GM18507 (cell line): ENCODE measurements at places on chromosomes 7 and 10.

DNA sequence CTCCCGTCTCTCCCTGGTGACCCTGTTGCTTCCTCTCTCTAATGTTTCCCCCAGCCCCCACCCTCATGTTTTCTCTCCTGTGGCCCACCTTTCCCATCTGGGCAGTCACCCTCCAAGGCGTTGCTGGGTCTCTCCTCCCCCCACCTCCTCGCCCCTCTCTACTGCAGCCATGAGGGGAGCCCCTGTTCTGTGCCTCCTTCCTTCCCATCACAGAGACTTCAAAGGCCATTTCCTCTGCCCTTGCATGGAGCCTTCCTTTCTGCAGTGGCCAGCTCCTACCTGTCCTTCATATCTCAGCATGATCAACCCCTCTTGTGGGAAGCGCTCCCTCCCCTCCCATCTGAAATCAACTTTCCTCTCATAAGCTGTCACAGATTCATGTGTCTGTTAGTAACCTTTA lies 194.0 kb upstream of the PRSS58 start:
- DNase-seq, result no peak

GRCh38 chr7:34131371-34131770 lies 226.0 kb downstream of the BMPER start:
- no peak for DNase-seq

DNA sequence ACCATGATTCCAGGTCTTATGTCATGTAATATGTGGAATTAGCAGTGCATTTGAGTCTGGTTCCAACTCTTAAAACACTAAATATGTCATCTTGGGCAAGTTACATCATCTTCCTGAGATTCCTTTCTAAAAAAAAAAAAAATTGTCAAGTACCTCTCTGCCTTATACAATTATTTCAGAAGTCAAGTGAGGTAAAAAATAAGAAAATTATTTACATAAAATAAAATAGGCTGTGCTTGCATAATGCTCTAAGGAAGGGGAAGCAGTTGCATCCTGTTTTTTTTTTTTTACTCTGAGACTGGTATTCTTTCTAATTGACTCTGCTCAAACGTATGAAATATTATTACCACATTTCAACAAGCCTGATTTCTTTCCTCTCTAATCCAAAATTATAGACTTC lies 55.1 kb upstream of the SEMA3A start:
- no peak for DNase-seq

- DNase-seq, result no peak
Observed at GRCh38 chr7:14682910-14683465, 219.6 kb downstream of the DGKB start.

- no peak for DNase-seq
Observed at GRCh38 chr7:41817386-41817785, 114.5 kb upstream of the INHBA start.

GRCh38 chr10:48494611-48495010 lies 110.3 kb downstream of the ARHGAP22 start:
- no peak for DNase-seq

- DNase-seq, result no peak
Observed at GRCh38 chr7:157596471-157596870, 259.7 kb downstream of the DNAJB6 start.
